ENCODE measurements at places on chromosomes 2 and 18.

DNA sequence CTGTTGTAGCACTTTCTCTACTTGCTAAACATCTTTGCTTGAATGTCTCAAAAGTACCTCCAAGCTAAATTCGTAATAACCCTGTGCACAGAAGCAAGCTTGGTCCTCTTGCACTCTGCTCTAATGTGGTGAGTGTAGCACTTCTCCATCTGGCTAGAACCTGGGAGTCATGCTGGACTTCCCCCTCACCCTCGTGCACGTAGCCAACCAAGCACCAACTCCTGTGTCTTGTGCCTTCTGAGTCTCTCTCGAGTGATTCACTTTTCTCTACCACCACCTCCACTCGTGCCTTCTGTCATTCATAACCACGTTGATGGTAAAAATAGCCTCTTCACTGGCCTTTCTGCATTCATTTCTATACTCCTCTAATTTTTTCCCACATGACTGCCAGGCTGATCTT lies 91.9 kb upstream of the KCNE4 start:
- DNase-seq, result no peak

GRCh38 chr2:15429032-15429431 lies 132.1 kb downstream of the NBAS start:
- no peak for DNase-seq

GRCh38 chr2:183214680-183215079 lies 90.4 kb downstream of the NUP35 start:
- no peak for DNase-seq

DNA sequence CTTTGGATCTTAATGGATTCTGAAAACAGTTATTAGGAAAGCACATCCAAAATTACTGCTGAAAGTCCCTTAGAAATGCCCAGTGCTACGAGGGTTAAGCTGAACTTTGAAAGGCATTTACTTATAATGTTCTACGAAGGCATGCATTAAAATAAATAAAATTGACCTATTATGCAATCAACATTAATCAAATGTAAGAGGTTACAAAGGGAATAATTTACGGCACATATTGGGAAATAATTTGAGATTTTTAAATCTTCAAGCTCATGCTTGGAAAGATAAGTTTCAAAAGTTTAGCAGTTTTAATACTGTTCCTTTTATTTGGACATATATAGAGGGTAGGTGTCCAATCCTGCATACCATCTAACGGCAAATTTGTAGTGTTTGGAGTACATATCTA lies 1564.1 kb upstream of the DDX18 start:
- DNase-seq, result no peak

GRCh38 chr2:101904916-101905315 lies 86.8 kb upstream of the IL1R2 start:
- no peak for DNase-seq

GRCh38 chr18:44973282-44973681 lies 292.6 kb downstream of the SETBP1 start:
- no peak for DNase-seq

- DNase-seq, result no peak
Measured at GRCh38 chr18:289026-289425, 21.2 kb upstream of the THOC1 start.

- no peak for DNase-seq
Measured at GRCh38 chr2:193868833-193869232, 1674.1 kb upstream of the TMEFF2 start.

DNA sequence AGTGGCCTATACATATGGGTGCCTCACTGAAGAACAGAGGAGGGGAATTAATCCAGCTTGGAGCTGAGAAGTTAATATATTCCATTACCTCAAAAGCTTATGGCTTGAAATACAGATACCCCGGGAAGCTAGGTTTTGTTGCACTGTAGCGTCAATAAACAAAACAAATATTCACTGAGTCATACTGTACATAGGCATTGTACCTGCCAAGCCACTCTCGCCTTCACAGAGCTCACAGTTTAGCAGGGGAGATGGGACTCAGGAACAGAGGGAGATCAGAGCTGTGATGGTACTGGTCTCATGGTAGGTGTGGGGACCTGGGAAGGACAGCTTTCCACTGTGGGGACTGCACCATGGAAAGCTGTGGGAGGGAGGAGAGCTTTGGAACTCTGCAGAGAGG lies 111.2 kb upstream of the ST6GAL2 start:
- no peak for DNase-seq

GRCh38 chr2:102331311-102331980 lies 20.1 kb downstream of the IL1RL1 start:
- no peak for DNase-seq

DNA sequence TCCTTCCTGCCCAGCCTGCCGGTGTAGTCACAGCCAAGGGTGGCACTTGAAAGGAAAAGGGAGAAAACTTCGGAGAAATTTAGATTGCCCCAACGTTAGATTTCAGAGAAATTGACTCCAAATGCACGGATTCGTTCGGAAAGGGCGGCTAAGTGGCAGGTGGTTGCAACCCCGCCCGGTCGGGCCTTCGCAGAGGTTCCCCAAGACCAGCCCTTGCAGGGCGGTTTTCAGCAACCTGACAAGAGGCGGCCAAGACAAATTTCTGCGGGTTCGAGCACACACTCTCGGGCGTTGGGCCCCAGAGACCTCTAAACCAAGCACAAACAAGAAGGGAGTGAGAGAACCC lies 4.8 kb downstream of the ONECUT2 start:
- no peak for DNase-seq

- DNase-seq, result peak; percentile 68
Measured at GRCh38 chr2:27441958-27442919, at the start of gene KRTCAP3. KRTCAP3 (plus strand) TSS chr2:27442381; CDS start chr2:27442413, 32 bp downstream.

DNA sequence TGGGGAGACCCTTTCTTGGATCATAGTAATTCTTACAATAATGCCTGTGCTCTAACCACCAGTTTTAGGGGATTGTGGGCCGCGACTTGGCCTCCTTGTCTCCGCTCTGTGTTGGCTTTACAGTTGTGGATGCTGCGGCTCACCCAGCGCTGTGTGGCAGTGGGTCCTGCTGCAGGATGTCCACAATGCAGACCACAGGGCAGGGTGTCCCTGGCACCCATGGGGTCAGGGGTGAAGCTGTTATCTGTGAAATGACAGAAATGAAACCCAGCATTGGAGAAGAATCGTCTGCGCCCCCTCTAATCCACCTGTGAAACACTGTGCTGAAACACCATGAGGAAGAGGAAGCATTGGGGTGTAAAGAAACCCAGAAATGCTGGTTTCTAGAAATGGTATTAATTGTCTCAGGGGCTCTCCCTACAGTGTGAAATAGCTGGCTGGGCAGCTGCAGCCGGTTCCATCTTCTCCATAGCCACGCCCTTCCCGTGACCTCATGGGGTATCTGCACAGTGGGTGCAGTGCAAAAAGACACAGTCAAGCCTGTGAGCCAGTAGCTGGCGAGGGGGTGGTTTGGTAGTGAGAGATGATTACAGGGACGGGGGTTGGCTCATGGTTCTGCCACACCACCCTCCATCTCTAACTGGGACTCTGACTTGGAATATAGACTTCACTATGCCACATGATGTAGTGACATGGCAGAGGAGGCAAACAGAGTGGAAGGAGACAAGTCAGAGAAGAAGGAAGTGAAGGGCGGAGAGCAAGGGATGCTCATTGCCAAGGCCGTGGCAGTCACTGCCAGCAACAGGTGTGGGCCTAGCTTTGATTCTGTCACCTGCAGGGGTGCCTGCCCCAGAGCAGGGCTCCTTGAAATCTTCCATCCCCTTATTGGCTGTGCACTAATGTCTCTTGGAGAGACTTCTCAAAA lies 16.2 kb downstream of the INPP4A start:
- DNase-seq, result no peak

DNA sequence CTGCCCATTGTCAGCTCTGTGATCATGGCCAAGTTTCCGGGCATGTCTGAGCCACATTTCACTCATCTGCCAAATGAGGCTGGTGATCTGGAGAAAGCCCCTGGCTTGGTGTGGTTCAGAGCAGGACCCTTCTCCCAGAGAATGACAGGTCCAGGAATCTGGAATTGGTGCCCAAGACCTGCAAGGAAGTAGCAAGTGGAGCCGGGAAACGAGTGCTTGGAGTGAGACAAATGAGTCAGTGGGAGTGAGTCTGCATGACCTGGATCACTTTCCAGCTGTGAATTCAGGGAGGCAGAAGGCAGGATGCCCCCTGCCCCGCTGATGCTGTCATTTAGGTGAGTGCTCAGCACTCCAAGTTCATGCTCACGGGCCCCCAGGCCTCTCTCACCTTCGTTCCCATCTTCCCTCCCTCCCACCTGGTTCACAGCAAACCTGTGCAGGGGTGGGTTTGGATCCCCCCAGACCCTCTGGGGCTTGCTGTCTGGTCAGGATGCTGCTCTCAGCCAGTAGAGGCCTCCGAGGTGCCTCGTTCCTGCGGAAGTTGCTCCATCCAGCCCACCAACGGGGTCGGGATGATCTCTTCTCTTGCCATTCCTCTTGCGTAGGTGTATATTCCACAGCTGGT lies 104.4 kb downstream of the INHBB start:
- no peak for DNase-seq

GRCh38 chr2:246489-247144 lies 17.2 kb downstream of the SH3YL1 start:
- DNase-seq, result peak; percentile 16

DNA sequence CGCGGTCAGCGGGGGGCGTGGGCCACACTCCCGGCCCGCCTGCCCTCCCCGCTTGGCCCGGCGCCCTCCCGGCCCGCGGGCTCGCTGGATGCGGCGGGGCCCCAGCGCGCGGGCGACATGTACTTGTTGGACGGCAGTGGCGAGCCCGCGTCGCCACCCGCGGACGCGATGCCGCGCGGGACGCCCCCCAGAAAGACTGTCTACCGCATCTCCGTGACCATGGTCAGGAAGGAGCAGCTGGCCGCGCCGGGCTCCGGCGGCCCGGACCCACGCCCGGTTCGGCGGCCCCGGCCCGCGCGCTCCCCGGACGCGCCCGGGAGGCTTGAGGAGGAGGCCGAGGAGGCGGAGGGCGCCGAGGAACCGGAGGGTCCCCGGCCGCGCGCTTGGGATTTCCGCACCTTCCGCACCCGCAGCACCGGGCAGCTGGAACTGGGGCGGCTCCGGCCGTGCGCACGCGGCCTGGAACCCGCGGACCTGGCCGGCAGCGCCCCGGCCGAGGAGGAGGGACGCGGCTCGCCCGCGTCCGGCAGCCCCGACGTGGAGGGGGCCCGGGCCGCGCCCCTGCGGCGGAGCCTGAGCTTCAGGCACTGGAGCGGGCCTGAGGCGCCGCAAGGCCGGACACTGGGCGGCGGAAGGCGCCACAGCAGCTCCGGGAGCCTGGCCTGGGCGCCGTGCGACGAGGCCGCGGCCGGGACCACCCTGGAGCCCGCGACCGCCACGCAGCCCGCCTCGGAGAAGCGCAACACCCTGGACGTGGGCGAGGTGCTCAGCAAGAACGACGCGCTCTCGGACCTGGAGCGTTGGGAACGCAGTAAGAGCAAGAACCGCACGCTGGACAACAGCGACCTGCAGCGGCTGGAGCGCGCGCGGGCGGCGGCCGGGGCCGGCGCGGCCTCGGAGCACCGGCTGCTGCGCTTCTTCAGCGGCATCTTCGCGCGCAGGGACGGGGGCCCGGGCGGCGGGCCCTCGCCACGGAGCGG lies 176.4 kb downstream of the AGAP1 start:
- DNase-seq, result no peak

- no peak for DNase-seq
Measured at GRCh38 chr2:127560931-127561280, 25.4 kb downstream of the MYO7B start.

DNA sequence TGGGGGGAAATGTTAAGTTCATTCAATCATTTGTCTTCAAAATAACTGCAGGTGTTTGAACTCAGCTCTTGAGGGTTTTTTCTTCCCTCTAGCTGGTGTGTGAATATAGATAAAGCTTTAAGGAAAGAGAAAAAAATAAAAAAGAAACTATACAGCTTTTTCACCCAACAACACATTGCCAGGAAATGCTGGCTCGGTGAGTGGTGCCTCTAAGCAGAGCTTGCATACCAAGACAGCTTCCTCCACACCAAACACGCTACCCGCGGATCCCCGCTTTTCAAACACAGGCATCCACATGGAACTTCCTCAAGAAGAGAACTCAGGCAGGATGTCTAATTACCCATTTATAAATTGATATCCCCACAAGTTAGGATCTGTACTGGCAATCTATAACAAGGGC lies 69.8 kb upstream of the TANK start:
- no peak for DNase-seq

GRCh38 chr2:159728629-159729028 lies 16.3 kb downstream of the MARCHF7 start:
- DNase-seq, result no peak

- DNase-seq, result no peak
Measured at GRCh38 chr2:215365184-215365658, 53.4 kb downstream of the ATIC start.

DNA sequence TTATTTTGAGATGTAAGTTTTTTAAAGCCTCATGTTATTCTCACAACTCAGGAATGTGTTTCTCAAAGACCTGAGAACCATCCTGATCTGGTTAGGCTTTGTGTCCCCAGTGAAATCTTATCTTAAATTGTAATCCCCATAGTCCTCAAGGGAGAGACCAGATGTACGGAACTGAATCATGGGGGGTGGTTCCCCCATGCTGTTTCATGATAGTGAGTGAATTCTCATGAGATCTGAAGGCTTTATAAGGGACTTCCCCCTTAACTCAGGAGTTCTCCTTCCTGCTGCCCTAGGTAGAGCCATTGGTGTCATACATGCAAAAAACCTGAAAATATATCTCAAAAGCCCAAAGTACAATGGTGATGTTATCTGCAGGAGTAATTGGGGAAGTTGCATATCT lies 836.7 kb downstream of the CBLN2 start:
- no peak for DNase-seq

DNA sequence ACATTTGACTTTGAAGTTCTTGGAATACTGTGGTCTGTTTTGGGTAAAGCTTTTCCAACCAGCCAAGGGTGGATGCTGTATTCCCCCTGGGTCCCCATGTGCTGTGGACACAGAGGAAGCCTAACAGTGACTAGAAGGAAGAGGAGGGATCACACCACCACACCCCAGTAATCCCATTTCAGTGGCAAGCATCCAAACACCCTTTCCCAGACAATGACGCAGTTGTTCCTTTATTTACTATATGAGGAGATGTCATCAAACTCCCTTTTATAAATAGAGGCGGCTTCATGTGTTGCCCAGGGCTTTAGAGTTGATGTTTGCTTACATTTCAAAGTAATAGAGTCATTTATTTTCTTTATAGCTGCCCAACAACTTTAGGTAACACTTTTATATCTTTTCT lies 959.4 kb upstream of the GYPC start:
- DNase-seq, result peak; percentile 58
